Epithelial cell of alveolus of lung (primary cell): ENCODE measurements at places on chromosomes 2 and 18. TPM values are rescaled to one million over a fixed set of nuclear protein-coding genes. Genes with fewer than 3 reads are reported as not detected.

Gene MC4R
- not detected in 2 replicates for total RNA-seq

Gene HJURP
- total RNA-seq, result 8.4 and 22.4 TPM in 2 replicates

Gene LYPD6
- 2.5 TPM in 1 of 2 replicates, not detected in the other for total RNA-seq

Gene CD207
- not detected in 2 replicates for total RNA-seq

Gene SNORC
- total RNA-seq, result 0.26 and 6.8 TPM in 2 replicates

Gene NEU2
- total RNA-seq, result not detected in 2 replicates

Gene GALNT3
- 0.56 and 3.6 TPM in 2 replicates for total RNA-seq

Gene FOXI3
- not detected in 2 replicates for total RNA-seq

Gene TDRD15
- not detected in 2 replicates for total RNA-seq

Gene PLB1
- total RNA-seq, result 1.0 TPM in 1 of 2 replicates, not detected in the other

Gene FEV
- total RNA-seq, result not detected in 2 replicates

Gene COLEC12
- 4.0 and 8.8 TPM in 2 replicates for total RNA-seq

Gene DSG4
- not detected in 2 replicates for total RNA-seq

Gene GKN2
- total RNA-seq, result not detected in 2 replicates

Gene SRD5A2
- not detected in 2 replicates for total RNA-seq

Gene MTHFD2
- total RNA-seq, result 45.3 and 186 TPM in 2 replicates

Gene SLC35F6
- total RNA-seq, result 37.9 and 43.7 TPM in 2 replicates

Gene IL36RN
- total RNA-seq, result not detected in 2 replicates

Gene STK17B
- total RNA-seq, result 16.9 and 55.6 TPM in 2 replicates

Gene SEMA4C
- total RNA-seq, result 26.6 and 49.0 TPM in 2 replicates

Gene GALR1
- total RNA-seq, result not detected in 2 replicates

Gene HK2
- 14.1 and 24.6 TPM in 2 replicates for total RNA-seq

Gene C1QL2
- total RNA-seq, result not detected in 2 replicates

Gene FBXO48
- 0.24 and 0.65 TPM in 2 replicates for total RNA-seq
